ENCODE measurements at places on chromosomes 1 and 21.

DNA sequence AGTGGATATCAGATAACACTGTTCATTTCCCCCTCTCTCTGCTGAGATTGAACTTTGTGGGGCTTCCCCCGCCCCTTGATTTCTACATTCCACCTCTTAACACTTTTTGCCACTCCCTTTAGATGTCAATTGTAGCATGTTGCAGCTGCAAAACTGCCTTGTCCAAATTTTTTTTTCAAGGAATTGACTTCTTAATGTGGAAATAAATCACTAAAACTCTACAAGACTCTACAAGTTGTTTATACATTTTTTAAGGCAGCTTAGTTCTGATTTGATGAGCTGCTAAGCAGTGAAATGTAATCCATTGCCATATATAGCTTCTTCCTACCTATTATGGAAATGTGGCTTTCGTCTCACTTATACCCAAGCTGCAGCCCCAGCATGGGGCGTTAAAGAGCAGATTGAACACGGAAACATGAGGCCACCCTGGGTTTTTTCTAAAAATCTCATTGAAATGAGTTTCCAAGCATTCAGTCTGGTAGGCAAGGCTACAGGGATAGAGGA, 132.2 kb downstream of the SYT2 start:
- DNase-seq, result no peak

DNA sequence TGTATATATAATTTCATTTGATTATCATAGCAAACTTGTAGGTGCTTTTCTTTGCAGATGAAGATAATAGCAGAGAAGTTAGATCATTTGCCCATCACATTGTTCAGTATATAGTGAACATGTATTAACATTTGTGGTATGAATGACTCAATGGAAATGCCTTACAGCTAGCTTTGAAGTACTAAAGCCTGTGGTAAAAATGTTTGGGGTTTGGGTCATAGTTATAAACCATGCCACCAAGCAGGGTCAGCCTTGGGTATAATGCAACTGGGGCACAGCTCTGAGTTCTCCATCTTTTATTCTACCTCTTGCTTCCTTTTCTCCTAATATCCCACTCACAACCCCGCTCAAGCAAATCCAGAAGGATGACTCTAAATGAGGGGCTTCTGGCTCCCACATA, 141.6 kb downstream of the KCNT2 start:
- no peak for DNase-seq

DNA sequence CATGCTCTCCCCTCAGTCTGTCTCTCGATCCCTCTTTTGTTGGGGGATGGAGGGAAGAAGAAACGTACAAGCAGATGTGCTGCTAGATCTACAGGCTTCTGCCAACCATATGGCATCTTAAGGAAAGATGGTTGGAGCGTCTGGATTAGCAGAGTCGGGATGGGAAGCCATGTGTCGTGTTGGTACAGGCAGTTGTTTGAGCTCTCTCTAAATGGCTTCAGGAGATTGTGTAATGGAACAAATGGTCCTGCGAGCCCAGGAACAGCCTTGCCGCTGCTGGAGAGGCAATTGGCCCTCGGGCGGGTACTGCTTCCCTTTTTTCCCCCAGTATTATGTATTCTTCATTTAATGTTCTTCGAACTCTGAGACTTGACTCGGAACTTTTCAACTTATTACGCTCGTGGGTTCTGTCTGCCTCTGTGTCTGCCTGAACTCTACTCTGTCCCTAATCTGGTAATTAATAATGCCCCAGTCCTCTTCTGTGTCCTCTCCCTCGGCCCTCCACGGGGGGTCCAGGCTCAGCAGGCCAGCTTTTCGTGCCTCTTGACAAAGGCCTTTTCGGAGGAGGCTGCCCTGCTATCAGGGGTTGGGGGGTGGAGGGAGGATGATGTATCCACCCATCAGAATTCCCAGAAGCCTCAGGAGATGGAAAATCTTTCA, 215.3 kb downstream of the SDCCAG8 start:
- no peak for DNase-seq

GRCh38 chr21:32733990-32734613, 6.3 kb upstream of the SYNJ1 start:
- no peak for DNase-seq

- DNase-seq, result no peak
Measured at GRCh38 chr1:86183810-86184209, 27.2 kb upstream of the COL24A1 start.

- DNase-seq, result no peak
Measured at GRCh38 chr1:24925963-24926362, 4.1 kb downstream of the RUNX3 start.

GRCh38 chr1:75861831-75862230, 65.1 kb downstream of the MSH4 start:
- no peak for DNase-seq

DNA sequence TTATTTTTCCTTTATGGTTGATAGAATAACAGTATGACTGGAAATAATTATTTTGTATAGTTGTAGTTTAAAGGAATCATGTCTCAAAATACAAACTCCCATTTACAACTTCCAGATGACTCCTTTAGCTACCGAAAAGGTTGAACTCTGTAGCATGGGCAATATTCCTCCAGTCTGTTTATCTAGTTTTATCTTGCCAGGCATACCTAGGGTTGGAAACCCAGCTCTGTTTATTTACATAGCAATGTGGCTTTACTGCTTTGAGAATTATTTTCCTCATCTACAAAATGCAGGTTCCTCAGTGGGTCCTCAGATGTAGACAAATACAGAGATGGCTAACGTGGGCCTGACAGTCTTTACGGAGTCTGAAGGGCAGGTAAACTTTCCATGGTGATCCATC, 51.1 kb downstream of the C8A start:
- no peak for DNase-seq

GRCh38 chr21:31609081-31609480, 50.4 kb upstream of the SOD1 start:
- no peak for DNase-seq

DNA sequence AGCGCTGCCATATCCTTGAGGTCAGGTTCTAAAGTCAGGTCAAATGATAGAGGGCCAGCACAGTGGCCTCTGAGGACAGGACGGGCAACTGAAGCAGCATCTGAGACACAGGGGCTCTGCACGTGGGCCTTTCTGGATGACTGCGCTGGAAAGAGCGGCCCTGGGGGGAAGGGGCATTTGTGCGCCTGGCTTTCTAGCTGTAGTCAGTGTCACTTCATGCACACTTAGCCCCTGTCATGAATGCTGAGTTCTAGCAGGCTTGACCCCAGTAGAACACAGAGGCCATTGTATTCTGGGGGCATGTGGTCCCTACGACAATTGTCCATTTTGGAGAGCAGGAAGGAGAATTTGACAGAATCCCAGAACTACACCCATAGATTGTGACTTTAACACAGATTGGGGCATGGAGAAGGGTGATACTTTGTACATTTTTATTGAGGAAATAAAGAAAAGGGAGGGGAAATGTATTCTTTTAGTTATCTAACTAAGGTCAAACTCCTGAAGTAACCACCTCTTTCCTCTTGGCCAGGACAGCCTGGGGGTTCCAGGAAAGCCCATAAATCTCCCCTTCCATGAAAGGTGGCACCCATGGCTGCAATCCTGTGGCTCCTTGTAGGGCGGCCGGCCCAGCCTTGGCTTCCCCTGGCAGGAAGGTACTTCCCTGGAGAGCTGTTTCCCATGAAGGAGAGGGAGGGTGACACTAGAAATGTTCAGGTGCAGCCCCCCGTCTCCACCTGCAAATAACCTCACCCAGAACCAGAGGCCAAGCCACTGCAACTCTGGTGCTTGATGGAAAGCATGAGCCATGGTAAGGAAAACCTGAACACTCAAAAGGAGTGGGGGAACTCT, 34.4 kb downstream of the NTPCR start:
- no peak for DNase-seq

DNA sequence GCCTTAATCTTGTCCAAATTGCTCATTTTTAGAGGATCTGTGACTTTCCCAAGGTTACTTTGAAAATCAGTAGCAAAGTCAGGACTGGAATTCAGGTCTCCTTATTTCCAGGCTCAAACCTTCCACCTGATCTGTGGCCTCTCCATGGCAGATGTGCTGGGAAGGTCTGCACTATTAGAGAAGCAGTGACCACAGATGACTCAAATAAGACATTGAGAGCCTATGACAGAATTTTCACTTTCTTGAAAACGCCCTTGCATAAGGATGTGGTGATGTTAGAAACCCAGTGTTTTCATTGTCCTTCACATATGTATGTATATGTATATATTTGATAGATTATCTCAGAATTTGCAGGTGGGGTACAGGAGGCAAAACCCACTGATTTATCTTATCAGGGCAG, 45.3 kb downstream of the TTC39A start:
- no peak for DNase-seq

DNA sequence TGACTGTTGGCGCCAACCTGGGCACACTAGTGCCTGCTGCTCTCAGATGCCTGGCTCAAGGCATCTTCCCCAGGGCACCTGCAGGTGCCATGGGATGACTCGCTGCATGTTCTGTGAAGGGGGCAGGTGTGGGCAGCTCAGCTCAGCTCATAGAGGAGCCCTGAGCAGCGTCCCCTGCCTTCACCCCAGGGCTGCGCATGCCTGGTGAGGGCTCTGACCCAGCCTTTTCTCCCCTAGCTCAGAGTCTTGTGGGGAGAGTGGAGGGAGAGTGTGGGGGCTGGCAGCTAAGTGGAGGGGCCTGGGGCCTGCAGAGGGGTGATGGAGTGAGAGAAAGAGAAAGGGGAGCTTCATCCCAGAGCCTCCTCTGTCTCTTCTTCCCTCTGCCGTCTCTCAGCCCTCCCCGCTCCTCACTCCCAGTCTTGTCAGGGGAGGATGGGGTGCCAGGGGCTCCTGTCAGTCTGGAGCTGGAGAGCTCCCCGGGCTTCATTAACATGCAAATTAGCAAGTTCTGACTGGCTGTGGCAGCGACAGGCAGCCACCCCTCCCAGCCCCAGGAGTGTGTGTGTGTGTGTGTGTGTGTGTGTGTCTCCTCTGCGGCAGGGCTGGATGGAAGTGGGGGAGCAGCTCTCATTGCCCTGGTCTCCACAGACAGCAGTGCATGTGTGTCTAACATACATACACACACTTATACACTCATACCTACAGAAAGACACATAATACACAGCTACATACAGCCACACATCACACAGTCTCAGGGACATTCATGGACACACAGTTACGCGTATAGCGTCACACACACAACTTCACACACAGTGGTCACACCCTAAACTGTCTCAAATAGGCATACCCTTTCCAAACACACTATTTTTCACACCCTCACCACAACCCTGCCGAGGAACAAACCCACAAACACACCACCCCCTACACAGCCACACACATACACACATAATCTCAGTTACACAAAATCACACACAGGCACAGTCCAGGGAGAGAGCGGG, 34.0 kb downstream of the FOXO6 start:
- peak; percentile 26 for DNase-seq

DNA sequence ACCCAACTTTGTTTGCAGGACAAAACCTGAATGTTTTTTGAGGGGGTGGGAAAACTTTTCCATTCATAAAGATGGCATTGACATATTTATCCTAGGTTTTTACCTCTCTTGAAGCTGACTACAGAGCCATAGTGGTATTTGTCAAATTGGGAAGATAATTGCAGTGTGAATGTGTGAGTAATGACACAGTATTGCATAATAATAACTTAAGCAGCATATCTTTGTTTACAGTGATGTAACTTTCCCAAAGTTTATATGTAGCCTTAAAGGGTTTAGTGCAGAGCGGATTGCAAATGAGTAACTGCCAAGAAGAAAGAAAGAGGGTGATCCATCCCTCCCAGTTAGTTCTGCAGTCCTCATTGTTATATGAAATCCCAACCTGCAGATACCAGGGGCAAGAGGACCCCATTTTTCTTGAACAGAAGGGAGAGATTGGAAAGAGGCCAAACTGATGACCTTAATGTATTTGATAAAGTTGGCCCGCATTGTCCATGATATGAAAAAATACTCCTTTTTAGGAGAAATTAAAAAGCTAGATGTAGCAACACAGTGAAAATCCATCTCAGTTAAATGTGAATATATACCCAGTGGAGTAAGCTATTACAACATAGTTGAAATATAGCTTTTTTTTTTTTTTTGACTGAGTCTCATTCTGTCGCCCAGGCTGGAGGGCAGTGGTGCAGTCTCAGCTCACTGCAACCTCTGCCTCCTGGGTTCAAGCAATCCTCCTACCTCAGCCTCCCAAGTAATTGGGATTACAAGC, 23.7 kb upstream of the NFIA start:
- DNase-seq, result no peak

- no peak for DNase-seq
Measured at GRCh38 chr1:93656491-93656890, 25.1 kb downstream of the BCAR3 start.

GRCh38 chr1:89790592-89790991, 30.2 kb upstream of the LRRC8D start:
- no peak for DNase-seq

- DNase-seq, result no peak
Measured at GRCh38 chr1:196858811-196859210, 29.0 kb upstream of the CFHR4 start.

- no peak for DNase-seq
Measured at GRCh38 chr1:186139701-186140100, 235.4 kb downstream of the TPR start.

DNA sequence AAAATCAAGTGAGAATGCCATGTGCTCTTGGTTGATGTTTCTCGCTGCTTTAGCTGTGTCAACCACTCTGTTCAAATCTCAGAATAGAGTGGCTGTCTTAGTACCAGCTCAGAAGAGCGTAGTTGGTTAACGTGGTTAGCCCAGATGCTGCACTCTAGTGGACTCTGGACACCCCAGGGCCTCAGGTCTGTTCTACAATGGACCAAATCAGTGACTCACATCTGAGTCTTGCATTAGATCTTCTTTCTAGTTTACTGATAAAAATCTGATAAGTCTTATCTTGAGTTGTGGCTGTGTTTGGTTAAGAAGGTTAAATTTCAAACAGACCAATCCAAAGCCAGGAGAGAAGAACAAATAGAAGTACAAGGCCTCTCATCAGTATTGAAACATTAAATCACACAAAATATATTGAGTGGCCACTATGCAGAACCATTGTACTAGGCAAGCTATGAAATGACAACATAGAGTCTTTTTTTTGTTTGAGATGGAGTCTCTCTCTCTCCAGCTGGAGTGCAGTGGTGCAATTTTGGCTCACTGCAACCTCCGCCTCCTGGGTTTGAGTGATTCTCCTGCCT, 104.1 kb downstream of the NR5A2 start:
- DNase-seq, result no peak

DNA sequence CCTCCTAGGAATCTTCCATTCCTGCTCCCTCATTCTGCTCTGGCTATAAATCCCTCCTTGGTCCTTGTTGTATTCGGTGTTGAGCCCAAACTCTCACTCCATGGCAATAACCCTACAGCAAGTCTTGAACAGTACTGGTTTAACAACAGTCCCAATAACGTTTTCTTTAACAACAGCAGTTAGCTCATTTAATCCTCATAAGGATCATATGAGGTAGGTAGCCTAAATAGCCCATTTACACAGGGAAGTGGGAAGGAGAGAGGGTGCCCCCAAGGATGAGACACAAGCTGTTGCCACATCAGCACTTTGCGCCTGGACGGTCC, 444 bp upstream of the AGTRAP start:
- DNase-seq, result no peak

- DNase-seq, result no peak
Measured at GRCh38 chr1:23557471-23558124, 1.7 kb downstream of the ID3 start.

- no peak for DNase-seq
Measured at GRCh38 chr1:99476058-99476457, 169.9 kb upstream of the PALMD start.

All from BE2C (cell line).